SK-MEL-5 (cell line): ENCODE measurements at places on chromosomes 3 and 15.

- DNase-seq: no peak
These were observed 172.0 kb downstream of the MCTP2 start for GRCh38 chr15:94403331-94403730.

DNA sequence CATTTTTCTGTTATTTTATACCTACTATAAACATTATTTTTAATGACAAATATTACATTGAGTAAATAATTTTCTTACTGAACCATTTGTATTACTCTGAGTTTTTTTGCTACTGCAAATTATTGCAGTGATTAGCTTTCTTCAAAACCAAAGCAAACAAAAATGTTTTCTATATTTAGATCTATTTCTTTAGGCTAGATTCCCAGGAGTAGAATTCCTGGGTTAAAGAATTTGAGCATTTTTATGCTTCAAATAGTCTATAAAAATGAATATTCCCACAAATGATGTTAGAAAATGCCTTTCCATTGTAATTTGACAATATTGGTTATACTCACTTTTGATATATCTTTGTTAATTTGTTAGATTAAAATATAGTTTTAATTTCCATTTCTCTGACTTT lies 76.8 kb downstream of the LEKR1 start:
- no peak for DNase-seq

DNA sequence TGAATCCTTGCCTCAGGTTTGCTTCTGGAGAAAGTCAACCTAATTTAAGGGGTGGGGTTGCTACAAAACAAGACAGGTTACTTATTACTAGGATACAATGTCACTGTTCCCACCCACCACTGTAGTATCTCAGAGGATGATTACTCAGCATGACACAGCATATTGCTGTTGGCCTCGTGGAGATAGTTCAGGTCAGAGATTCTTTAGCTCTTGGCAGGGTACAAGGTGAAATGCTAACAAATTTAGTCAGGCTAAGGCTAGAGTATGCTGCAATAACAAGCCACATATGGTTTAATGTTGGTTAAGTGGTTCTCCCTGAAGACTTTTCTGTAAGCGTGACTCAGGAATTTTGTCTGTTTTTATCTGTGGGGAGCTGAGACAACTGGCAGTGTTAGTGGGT lies 161.8 kb downstream of the EDEM1 start:
- DNase-seq: no peak

GRCh38 chr3:39752751-39753150 lies 56.7 kb upstream of the MYRIP start:
- DNase-seq: no peak

DNA sequence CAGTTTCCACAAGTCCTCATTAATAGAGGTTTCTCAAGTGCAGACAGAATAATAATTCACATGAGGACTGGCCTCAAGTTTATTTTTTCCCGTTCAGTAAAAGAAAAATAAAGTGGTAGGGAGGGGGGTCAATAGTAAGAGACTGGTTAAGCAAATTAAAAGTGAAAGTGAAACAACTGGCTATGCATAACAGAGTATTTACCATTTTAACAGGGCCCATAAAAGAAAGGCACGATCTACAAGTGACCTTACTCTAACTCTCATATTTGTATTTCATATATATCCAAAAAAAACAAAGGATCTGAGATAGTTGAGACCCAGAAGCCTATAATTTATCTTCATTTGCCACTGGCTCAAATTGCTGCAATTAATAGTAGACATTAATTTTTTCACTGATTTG lies 686.3 kb downstream of the NTRK3 start:
- no peak for DNase-seq

GRCh38 chr3:105285653-105286241 lies 81.0 kb upstream of the ALCAM start:
- DNase-seq: no peak
